ENCODE measurements at places on chromosomes 3 and 15.

- no peak for DNase-seq
Measured at GRCh38 chr3:3023111-3023745, 86.9 kb downstream of the IL5RA start.

DNA sequence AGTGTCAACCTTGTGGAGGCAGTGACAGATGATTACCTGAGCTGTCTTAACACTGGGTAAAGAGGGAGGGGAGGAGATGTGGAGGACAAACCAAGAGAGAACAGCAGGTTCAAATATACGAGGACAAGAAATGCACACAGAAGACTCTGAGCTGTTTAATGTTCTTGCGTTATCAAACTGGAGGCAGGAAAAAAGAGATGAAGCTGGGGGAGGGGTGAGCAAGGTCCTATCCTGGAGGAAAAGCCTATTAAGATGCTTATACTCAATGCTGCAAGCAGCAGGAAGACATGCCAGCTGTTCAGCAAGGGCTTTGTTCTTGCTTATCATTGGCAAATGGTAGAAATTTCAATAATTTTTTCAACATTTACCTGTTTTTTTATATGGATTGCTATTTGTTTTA is 345.7 kb upstream of the TRIM42 start:
- no peak for DNase-seq

DNA sequence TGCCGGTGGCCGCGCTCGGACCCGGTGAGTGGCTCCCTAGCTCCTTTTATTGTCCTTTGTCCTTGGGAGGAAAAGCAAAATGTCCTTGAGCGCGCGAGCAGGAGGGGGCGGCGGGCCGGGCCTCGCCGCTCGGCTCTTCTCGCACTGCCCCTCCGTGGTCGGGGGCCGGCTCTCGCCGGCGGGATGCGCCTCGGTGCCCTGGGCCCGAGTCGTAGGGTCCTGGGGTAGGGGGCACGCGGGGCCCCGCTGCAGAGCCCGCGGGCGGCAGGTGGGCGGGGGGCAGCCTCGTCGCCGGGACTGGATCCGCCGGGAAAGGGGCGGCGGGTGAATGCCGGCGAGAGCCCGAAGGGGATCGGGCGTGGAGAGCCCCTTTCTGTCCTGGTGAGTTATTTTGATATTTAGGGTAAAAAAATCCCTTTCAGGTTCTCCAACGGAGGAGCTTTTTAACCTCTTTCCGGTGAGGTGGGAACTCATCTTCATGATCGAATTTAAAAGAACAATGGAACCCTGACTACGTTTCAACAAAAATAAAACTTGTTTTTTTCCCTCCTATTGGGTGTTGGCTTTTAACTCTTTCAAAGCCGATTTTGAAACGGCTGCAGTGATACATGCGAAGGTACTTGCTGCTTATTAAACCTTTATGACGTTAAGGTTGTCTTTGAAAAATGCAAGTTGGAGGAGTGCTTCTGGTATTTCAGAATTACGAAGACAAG is 16.8 kb upstream of the CHD2 start:
- no peak for DNase-seq

- DNase-seq = no peak
Measured at GRCh38 chr3:156772588-156773206, 53.5 kb upstream of the LEKR1 start.

DNA sequence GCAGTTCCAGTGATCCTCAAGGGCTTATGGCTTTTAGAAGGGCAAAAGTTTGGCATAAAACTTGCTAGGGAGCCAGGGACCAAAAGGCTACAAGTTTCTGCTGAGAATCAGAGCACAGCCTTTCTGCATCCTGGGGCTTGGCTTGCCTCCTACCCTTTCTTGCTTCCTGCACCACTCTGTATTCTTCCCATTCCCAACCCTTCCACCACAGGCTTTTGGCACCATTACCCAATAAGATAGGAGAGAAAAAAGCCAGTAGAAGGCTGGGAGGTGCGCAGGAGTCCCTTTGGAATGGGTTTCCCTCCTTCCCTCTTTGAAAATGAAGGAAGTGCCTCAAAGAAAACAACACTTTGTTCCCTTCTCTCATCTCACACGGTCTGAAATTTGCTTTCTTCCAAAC is 268.6 kb downstream of the PDCD6IP start:
- DNase-seq = no peak

GRCh38 chr3:14461748-14462324 is 59.4 kb downstream of the SLC6A6 start:
- peak; percentile 91 for DNase-seq

- no peak for DNase-seq
Measured at GRCh38 chr3:63814237-63814636, 4.9 kb upstream of the C3orf49 start.

DNA sequence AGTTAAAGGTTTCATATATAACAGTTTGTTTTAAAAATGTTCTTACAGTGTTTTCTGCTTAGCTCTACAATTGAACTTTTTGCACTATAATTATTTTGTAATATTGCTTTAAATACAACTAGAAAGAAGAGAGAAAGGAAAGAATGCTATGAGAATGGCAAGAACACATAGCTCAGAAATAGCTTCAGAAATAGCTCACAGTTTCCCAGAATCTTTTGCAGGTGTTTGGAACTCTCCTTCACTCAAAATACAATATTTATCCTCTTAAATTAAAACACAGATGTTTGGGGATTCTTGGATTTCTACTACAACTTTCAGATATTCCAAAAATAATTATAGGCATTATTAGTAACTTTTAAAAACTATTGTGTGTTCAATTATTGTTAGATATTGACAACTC is 658.0 kb upstream of the DPPA4 start:
- DNase-seq = no peak

GRCh38 chr3:138404121-138404520 is 30.3 kb upstream of the ESYT3 start:
- DNase-seq = no peak

GRCh38 chr3:191762323-191762960 is 301.5 kb downstream of the PYDC2 start:
- DNase-seq = no peak

DNA sequence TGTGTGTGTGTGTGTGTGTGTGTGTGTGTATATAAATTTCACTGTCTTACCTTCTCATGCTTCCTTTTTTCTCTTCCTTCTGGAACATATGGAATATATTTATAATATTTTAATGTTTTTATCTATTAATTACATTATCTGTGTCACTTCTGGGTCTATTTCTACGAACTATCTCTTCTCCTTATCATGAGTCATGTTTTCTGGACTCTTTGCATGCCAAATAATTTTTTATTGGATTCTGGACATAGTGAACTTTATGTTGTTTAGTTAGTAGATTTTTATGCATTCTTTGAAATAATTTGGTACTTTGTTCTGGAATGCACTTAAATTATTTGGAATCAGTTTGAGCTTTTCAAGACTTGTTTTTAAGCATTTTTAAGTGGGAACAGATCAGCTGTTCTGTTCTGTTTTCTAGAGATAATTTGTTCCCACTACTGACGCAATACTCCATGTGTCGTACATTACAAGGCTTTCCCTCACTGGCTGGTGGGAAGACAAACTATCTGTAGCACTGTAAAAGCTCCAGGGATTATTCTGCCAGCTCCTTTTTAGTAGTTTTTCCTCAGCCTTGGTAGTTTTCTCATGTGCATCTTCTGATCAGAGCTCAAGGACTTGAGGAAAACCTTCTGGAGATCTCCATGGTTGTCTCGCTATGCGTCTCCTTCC is 302.0 kb downstream of the CLSTN2 start:
- no peak for DNase-seq

GRCh38 chr15:75367006-75367405 is 1.4 kb downstream of the MAN2C1 start:
- DNase-seq = no peak

- no peak for DNase-seq
Measured at GRCh38 chr3:49238274-49239127, 38.5 kb downstream of the C3orf62 start.

DNA sequence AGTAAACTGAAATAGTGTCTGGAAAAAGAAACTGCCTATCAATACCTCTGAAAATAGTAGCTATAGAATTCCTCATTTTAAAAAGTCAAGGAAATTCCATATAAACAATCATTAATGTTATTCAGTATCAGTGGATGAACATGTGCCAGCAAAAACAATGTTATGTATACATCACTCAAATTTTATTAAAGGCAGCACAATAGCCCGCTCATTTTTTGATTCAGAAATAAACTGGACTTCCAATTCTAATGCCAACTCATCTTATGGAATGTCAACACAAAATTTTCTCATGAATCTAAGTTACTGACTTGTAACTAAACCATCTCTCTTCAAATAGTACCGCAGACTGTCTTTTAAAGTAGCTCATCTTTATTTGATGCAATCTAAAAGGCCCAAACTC is 19.0 kb downstream of the THBS1 start:
- no peak for DNase-seq

- no peak for DNase-seq
Measured at GRCh38 chr15:31353931-31354330, 27.3 kb downstream of the KLF13 start.

DNA sequence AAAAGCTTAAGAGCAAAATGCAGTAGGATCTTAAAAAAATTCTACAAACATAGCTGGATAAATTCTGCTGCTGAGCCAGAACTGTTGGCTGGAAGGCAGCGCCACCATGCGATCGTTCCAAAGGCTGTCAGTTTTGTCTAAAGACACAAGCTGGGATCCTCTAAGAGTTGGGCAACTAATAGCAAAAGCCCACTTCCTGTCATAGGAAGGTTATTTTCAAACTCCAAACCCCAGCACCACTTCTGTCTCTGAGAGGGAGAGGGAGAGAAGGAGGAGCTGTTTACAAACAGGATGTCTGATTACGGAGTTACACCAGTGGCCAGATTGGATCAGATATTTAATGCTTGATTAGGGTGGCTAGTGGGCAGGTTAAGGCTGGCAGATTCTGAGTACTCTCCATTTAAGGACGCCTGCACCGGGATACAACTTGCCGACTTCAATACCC is 44.0 kb downstream of the EIF4E3 start:
- peak; percentile 6 for DNase-seq

GRCh38 chr15:39887832-39888231 is 32.2 kb downstream of the GPR176 start:
- peak; percentile 31 for DNase-seq

DNA sequence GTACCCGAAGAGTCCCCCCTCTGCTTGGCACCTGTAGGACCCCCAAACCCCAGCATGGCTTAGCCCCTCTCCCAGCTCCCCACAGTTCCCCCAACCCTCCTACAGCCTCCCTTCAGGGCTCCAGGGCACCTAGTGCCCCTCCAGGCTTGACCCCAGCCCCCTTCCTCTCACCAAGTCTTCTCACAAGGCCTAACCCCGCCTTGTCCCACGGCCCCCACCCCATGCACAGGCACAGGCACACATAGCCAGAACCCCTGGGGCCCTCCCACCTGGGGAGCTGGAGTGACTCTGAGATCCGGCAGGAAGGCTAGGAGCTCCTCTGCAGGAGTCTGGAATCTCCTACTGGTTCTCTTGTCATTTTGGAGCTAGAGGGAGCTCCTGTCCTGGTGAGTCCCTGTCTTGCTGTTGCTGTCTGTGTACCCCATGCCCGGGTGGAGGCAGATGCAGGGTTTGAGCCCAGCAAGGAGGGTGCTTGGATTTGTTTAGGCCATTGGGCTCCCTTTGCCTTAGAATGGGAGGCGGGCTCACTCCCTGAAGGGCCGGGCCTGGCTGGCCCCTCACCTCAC is 39.6 kb downstream of the KLF13 start:
- no peak for DNase-seq

GRCh38 chr3:111200027-111200426 is 128.4 kb downstream of the NECTIN3 start:
- DNase-seq = no peak

DNA sequence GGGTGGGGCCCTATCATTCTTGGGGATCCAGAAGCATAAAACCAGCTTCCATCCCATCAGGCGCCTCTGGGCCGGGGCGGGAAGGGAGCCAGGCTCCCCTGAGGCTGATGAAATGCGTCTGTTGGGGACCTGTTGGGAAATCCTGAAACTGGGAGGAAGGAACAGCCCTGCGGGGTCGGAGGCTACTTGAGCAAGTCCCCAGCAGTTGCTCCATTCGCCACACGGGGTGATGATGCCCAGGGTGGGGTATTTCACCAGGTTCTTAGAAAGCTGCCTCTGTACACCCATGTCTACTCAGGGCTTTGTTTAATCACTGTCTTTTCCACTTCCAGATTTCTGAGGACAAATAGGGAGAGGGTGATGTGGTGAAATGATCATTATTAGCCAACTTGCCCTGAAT is 25.4 kb upstream of the TSEN2 start:
- DNase-seq = no peak

GRCh38 chr3:69386556-69387385 is 883 bp upstream of the FRMD4B start:
- DNase-seq = no peak

DNA sequence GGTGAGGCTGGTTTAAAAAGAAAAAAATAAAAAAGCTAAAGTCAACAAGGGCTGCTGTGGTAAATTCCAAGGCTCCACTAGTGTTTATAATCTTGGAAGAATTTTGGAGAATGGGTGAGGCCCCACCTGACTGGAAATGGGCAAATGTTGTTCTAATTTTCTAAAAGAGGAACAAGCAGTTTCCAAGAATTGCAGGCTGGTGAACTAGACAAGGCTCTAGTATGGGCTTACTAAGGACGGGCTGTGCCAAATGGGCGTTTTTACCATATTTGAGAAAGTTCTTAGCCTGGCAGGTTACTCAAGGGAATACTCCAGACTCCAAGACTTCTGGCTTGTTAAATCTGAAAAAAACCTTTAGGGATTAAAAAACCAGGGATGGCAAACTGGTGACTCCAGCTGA is 67.0 kb upstream of the ABHD2 start:
- DNase-seq = no peak

GRCh38 chr3:179330438-179330837 is 7.6 kb downstream of the ZNF639 start:
- DNase-seq = no peak

DNA sequence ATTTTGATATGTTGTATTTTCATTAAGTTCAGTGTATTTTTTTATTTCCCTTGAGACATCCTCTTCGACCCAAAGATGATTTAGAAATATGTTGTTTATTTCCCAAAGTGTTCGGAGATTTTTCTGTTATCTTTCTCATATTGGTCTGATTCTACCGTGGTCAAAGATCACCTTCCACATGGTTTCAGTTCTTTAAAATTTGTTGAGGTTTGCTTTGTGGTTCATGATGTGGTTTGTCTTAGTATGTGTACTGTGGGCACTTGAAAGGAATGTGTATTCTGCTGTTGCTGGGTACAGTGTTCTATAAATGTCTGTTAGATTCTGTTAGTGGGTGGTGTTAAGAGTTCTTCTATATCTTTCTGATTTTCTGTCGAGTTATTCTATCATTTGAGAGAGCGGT is 103.4 kb upstream of the FHIT start:
- DNase-seq = no peak

GRCh38 chr3:11680509-11680908 is 36.8 kb upstream of the VGLL4 start:
- no peak for DNase-seq

DNA sequence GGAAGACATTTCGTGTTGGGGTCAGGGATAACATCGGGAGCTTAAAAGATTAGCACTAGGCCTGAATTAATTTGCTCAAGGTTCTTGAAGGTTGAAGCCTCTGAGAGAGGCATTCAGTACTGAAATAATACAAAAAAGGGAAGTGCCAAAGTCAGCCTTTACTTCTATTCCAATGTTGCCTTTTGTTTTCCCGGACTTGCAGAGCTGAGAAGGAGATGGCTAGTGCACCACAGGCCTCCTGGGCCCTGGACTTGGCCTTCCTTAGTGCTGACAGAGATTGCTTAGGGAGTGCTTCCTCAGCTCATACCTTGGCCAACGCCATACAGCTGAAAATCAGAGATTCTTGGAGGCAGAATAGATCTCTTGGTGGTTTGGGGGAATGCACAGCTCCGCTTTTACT is 333.6 kb upstream of the TBL1XR1 start:
- no peak for DNase-seq

GRCh38 chr15:86399041-86399954 is 319.6 kb downstream of the AGBL1 start:
- DNase-seq = no peak

All from HuH-7.5 (cell line).